ENCODE measurements at places on chromosomes 13 and 19.

- no peak for DNase-seq
These were observed 56.8 kb downstream of the KLF12 start for GRCh38 chr13:74077375-74077774.

GRCh38 chr19:39407660-39408391 lies 1.2 kb downstream of the ZFP36 start:
- peak; percentile 65 for DNase-seq

GRCh38 chr13:97809576-97809975 lies 143.9 kb upstream of the IPO5 start:
- no peak for DNase-seq

- DNase-seq, result no peak
These were observed 56.7 kb downstream of the STARD13 start for GRCh38 chr13:33228648-33229445.

GRCh38 chr13:33125821-33126570 lies 109.8 kb downstream of the KL start:
- no peak for DNase-seq

GRCh38 chr19:5615756-5616327 lies 6.7 kb downstream of the SAFB2 start:
- DNase-seq, result no peak

- DNase-seq, result no peak
These were observed 74.9 kb downstream of the SIPA1L3 start for GRCh38 chr19:37981785-37982475.

- DNase-seq, result no peak
These were observed 864.3 kb upstream of the ATXN8OS start for GRCh38 chr13:69243366-69243765.

DNA sequence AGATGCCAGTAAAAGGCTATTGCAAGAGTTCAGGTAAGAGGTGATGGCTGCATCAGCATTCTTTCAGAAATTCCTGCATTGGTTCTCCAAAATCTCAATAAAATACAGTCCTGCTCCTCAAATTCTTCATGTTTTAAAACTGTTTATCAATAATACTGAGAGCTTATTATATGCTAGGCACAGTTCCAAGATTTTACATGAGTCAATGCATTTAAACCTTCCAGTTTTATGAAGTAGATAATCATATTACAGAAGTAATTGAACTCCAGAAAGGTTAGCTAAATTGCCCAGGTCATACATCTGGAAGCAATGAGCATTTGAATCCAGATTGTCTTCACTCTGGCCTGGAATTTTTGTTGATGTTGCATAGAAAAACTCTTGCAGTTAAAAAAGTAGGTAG lies 282.9 kb upstream of the SLITRK6 start:
- no peak for DNase-seq

- DNase-seq, result no peak
These were observed 45.6 kb upstream of the WDFY2 start for GRCh38 chr13:51538591-51539179.

DNA sequence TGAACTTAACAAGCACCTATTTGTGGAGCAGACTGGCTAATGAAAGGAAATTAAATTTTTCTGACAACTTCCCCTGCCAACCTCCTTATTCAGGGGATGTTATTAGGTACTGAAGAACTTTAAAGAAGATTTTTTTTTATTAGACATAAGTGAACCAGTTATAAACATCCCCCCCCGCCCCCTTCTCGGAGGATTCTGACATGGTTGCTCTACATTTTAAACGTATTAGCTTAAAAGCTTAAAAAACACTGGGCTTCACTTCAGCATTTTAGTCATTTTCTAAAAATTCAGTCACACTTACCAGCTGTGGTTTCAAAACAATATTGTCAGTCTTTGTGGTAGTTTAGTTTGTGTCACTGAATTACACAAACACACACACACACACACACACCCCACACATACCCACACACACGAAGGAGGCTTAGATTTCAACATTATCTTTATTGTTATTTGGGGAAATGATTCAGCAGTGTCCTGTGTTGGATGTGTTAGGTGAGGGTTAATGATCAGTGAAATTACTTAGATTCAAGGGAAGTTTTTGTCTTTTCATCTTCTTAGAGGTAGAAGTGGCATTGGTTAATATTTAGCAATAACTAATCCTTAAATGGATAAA lies 145.7 kb downstream of the PCCA start:
- DNase-seq, result no peak

GRCh38 chr19:8028951-8029491 lies 23.5 kb upstream of the CCL25 start:
- DNase-seq, result no peak

- DNase-seq, result no peak
These were observed 46.4 kb upstream of the SHKBP1 start for GRCh38 chr19:40530091-40530901.

DNA sequence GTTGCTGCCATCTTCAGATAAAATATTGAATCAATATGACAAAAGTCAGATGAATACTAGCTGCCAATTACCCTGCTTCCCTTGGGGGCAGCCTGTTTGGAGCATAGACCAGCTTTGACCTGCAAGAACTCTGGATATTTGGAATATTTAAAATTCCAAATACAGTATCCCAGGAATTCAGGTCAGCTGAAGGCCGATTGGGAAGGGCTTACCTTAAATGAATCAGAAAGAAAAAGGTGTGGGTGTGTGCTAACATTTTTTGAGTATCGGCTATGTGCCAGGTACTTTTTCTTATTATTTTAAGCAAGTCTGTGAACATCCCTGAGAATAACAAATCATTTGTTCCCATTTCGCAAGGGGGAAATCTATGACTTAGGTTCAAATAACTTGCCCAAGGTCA lies 1.8 kb upstream of the RUBCNL start:
- no peak for DNase-seq

- DNase-seq, result no peak
These were observed 30.2 kb downstream of the TMED1 start for GRCh38 chr19:10805758-10806247.

DNA sequence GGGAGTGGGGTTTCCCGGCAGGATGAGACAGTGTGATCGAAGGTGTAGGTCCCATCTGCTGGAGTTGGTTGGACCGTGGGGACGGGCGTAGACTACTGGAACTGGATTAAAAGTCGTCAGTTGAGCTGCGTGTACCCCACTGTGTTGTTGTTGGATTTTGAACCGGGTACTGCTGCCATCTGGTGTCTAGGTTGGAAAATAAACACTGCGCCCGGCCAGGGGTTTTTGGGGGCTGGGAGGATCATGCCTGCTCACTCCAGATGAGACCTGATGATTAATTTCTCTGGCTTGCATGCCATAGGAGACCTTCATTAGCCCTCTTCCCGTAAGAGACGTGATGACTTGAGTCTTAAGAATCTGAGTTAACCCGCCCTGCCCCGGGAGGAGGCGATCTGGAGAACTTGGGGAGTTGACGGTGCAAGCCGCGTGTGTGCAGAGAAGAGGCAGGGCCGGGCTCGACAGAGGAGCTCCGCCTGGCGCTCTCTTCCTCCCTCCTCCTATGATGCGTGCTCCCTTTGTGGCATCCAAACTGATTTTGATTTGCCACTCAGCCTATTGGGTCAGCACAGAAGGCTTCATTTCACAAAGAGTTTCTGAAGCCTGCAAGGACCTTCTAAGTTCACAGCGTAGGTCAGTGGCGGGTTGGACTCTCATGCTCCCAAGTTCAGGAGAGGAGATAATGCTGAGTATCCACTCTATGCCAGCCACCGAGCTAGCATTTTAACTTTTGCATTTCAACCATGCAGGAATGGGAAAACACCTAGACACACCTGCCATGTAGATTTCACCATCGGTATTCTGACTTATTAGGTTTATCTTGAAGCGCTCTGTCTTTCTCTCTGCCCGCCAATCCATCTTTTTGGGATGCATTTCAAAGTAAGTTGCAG lies 2.7 kb downstream of the UHRF1 start:
- DNase-seq, result peak; percentile 86

DNA sequence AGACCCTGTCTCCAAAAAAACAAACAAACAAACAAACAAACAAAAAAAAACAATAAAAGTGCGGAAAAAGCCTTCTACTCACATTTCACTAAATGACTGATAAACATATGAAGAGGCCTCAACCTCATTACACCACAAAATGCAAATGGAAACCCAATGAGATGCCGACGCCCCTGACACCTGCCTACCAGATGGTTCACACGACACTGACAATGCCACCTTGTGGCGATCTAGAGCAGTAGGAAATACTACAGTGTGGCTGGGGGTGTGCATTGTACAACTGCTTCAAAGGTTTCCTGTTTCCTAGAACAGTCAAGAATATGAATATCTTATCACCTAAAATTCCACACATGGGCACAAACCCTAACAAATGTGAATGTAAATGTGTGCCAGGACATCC lies 14.0 kb downstream of the SCGB2B2 start:
- no peak for DNase-seq

- DNase-seq, result no peak
These were observed 686.5 kb upstream of the PCDH9 start for GRCh38 chr13:67916650-67917049.

- DNase-seq, result peak; percentile 45
These were observed 1.6 kb downstream of the PKN1 start for GRCh38 chr19:14434543-14435319.

DNA sequence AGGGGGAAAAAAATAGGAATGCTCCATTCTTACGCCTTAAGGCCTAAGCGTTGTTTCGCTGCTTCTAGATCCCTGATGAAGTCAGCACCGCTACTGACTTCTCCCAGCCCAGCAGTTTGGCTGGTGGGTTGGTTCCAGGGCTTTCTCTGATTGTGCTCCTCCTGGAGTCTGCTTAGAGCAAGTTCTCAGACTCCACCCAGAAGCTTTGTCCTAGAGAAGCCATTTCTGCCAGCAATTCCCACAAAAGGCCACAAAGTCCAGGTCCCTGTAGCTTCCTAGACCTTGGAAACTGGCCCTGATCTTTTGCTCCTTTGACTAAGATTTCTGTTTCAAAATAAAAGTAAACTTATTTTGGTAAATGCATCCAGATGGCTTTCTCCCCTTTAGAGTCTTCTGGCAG lies 65.4 kb downstream of the KCTD12 start:
- no peak for DNase-seq

GRCh38 chr19:42207767-42208271 lies 9.7 kb downstream of the DEDD2 start:
- DNase-seq, result no peak

GRCh38 chr13:114131583-114132418 lies 622 bp downstream of the RASA3 start:
- no peak for DNase-seq

- no peak for DNase-seq
These were observed 6.5 kb upstream of the SERTAD3 start for GRCh38 chr19:40450664-40451063.

GRCh38 chr13:106426909-106427308 lies 108.6 kb downstream of the EFNB2 start:
- no peak for DNase-seq

DNA sequence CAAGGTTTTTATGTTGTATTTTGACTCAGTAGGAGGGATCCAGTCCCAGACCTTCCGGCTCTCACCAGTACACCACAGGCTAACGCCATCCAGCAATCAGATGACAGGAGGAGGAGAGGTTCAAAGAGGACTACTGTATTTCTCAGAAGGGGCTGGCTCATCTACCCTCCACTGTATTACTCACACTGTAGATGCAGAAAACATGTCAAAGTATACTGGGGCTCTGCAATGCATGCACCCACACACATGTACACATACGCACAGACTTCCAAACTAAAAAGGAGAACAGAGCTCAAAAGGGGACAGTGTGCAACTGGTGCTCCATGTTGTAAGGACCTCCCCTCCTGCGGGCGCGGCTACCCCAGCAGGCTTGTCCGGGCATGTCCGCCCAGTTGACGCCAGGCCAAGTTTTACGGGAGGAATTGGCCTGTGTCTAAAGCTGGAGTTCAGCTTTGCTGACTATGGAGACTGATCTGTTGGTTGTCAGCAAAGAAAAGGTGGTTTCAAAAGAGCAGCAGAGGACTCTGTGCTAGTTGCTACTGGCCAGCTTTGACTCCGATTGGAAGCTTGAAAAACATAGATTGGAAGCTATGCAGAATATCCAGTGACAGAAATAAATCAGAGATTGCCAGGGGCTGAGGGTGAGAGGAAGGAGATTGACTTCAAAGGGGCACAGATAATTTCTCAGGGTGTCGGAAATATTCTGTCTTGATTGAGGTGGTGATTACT lies 314.2 kb downstream of the DLEU7 start:
- peak; percentile 27 for DNase-seq

Data from activated T-cell treated with anti-CD3 and anti-CD28 coated beads, Interleukin-2, amount 50 U/mL, for 48 hours (primary cell).